Activated CD4-positive, alpha-beta T cell treated with anti-CD3 and anti-CD28 coated beads, Interleukin-2, amount 10 ng/mL, durations not matched to agents 7 days and 5 days (primary cell): ENCODE measurements at places on chromosomes 7 and 10. TPM values are rescaled to one million over a fixed set of nuclear protein-coding genes. Genes with fewer than 3 reads are reported as not detected.

DNA sequence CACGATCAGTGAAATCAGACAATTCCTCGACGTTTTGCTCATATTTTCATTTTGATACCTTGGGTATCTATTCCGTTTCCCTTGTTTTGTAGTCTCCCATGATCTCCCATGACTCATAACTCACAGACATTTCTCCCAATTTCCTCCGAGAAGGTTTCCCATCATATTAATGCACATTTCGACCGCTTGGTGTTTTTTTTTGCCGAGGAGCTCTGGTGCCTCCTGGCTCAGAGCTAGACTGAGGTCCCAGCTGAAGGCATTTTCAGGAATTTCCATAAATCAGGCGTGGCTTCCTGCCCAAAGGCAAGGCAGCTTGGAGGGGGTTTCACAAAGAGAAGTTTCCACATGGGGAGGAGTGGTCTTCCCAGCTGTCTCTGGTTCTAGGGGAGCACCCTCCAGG is 148.2 kb upstream of the TNS3 start:
- DNase-seq = no peak

Gene PON1
- not detected for total RNA-seq

GRCh38 chr7:124843336-124843735 is 77.7 kb upstream of the GPR37 start:
- DNase-seq = no peak

Gene FOXI2
- total RNA-seq = not detected

Gene SDHAF3
- 15.1 TPM for total RNA-seq

Gene ANKRD2
- 0.37 TPM for total RNA-seq

DNA sequence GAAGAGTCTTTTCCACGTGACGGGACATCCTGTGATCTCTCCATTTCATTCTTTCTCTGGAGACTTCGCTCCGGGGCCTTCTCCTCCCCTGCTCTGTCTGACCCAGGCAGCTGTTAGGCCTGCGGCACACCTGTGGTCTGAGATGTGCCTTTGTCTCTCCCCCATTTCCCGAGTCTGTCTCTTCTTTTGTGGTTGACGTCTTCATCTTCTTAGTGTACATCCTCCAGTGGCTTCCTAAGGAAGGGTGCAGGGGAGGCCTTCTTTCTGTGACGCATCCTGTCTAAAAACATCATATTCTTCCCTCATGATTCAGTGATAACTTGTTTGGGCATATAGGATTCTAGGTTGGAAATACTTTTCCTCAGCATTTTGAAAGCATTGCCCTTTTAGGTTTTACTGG is 17.2 kb upstream of the ATP6V0E2 start:
- peak; percentile 41 for DNase-seq
